ENCODE measurements at places on chromosomes 2 and 18. TPM values are rescaled to one million over a fixed set of nuclear protein-coding genes. Genes with fewer than 3 reads are reported as not detected.

HOXD8 gene
- total RNA-seq, result 4.8 TPM

IL1F10 gene
- total RNA-seq, result not detected

PDE1A gene
- total RNA-seq, result 0.17 TPM

TRIB2 gene
- total RNA-seq, result 0.49 TPM

RAB6C gene
- not detected for total RNA-seq

GALNT3 gene
- not detected for total RNA-seq

GRP gene
- not detected for total RNA-seq

PLGLB2 gene
- total RNA-seq, result not detected
